ENCODE measurements at places on chromosomes 13 and 19.
A peak's percentile ranks its signal among the peaks of the same experiment; 100 is the strongest.

DNA sequence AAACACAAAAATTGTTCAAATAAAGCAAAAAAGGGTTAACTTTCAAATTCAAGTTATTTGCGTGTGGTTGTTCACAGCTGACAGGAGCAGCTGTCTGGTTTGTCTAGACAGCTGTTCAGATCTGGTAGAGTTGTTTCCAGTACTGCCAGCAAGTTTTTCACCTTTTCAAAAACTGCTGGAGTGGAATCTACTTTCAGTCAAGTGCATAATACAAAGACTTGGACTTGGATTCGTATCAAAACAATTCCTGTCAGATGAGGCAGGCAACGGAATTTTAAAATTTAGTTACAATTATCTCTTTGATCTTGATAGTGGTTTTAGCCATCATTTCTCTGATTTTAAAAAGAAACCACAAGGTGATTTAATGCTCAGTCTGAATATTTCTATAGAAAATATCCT lies 51.7 kb upstream of the EEF1AKMT1 start:
- DNase-seq: no peak

- no peak for DNase-seq
Measured at GRCh38 chr13:76331943-76332712, 554.1 kb downstream of the KCTD12 start.

GRCh38 chr19:23286477-23286876 lies 36.3 kb upstream of the ZNF724 start:
- peak; percentile 27 for DNase-seq

GRCh38 chr13:46996316-46997030 lies 99.6 kb upstream of the HTR2A start:
- DNase-seq: no peak

DNA sequence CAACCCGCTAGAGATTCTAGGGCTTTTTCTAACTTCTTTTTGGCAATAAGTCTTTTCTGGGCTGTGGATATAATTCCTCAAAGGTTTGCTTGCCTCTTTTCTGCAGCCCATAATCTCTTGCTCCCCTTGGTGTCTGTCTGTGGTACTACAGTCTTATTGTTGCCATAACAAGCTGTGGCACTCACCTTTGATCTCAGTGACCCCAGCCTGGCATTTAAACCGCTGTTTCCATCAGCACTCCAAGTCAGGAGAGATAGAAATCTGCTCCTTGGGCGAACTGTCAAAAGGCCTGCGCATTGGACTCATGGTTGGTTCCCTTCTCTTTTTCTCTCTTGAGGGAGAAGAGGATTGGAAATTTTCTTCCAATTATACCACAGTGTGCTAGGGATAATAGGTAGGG lies 14.5 kb upstream of the MPHOSPH8 start:
- DNase-seq: no peak

DNA sequence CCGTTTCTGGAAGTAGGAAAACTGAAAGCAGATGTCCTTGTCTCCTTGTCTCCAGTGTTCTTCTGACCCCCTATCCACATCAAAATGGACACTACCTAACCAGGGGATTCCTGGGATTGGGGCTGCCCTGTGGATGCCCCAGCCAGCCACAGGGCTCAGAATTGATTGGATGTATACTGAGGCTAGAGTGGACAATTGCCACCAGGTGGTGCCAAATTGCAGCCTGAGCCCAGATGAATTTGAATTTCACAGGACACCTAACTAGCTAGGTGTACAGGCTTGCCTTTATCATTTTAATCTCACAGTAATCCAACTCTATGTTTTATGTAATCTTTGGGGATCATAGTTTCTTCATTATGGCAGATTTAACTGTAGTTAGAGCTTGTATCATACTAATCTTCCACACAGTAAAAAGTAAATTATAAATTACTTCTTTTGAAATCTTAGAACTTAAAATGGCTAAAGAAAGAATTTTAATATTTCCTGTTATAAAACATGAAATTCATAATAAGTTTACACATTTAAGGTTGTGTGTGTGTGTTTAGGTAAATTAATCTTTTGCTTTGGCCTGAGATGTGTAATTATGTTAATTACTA lies 58.0 kb downstream of the PIBF1 start:
- DNase-seq: peak; percentile 35

GRCh38 chr13:97306645-97307044 lies 84.5 kb downstream of the MBNL2 start:
- no peak for DNase-seq

GRCh38 chr19:15249972-15250639 lies 17.9 kb upstream of the EPHX3 start:
- no peak for DNase-seq

- no peak for DNase-seq
Measured at GRCh38 chr19:38912600-38913514, 871 bp upstream of the CCER2 start.

DNA sequence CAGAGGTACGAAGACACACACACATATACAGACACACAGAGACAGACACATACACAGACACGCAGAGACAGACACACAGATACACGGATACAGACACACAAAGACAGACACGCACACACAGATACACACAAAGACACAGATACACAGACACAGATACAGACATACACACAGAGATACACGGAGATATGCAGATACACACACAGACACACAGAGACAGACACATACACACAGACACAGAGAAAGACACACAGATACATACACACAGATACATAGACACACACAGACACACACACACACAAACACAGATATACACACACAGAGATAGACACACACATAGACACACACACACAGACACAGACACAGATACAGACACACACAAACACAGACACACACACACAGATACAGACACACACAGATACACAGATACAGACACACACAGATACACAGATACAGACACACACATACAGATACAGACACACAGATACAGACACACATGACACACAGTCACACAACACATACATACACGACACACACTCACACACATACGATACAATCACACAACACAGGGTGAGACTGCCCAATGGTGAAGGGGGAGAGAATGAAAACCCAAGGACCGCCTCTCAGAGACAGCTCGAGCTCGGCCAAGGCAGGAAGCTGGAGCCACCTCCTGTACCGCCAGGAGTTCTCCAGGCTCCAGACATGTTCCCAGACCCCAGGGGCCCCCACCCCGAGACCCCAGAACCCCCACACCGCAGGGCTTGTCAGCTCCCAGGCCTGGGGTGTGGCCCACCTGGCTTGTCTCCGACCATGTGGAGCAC lies 8.8 kb upstream of the CCER2 start:
- DNase-seq: no peak

- no peak for DNase-seq
Measured at GRCh38 chr13:24036115-24036514, 124.4 kb upstream of the SPATA13 start.

GRCh38 chr13:114081761-114082681 lies 50.4 kb downstream of the RASA3 start:
- DNase-seq: no peak

- peak; percentile 29 for DNase-seq
Measured at GRCh38 chr13:34608331-34608730, 333.7 kb upstream of the NBEA start.

DNA sequence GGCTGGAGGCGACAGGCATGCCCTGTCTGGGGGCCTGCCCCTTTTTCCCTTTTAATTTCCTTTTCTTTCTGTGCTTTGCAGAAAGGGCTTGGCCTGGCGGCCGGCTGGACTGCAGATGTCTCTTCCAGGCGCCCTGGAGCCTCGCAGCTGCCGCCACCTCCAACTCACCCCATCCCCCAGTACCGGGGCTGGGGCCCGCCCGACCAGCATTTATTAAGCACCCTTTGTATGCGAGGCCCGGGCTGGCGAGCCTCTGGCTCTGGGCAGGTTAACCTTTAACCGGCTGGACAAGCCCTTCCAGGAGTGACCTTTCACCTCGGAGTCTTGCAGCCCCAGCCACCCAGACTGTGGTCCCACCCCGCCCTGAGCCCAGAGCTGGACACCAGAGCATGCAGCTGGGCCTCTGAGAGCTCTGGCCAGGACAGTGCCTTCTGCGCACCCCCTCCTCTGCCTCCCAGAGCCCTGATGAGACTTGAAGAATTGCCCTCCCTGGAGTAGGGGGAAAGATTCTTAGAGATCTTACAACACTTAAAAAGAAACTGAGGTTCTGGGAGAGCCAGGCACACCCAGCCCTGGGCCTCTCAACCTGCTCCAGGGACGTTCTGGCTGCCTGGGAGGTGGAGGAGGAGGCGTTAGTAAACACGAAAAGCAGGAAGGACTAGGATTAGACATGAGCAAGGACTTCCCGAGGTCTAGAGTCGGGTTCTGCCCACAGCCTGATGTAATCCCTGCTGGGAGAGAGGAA lies 1.1 kb upstream of the NR2F6 start:
- no peak for DNase-seq

GRCh38 chr13:34847766-34848165 lies 94.3 kb upstream of the NBEA start:
- DNase-seq: peak; percentile 18

DNA sequence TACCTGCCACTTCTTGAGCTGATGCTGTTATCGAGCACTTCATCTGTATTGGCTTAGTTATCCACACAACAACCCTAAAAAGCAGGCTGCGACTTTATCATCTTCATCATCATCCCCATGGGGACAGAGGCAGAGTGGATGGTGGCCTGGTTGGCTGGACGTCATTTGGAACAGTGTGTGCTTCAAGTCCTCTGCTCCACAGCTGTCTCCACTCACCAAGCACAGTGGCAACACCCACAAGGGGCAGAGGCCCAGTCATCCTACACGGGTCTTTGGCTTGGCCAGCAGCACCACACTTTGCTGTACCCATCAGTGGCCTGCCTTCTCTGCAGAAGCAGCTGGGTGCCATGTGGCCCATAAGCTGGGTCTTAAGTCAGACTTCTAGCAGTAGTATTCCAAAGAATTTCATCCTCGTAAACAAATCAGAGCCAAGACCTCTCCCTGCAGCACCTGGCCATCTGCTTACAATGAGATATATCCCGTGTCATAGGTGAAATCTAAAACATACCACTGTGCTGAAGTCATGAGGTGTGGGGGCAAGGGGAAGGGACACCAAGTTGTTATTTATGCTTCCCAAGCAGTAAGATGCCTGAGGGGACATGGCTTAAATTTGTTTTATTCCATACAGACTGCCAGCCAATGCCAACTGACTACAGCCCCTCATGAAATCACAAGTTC lies 47.9 kb upstream of the EPHX3 start:
- peak; percentile 86 for DNase-seq

DNA sequence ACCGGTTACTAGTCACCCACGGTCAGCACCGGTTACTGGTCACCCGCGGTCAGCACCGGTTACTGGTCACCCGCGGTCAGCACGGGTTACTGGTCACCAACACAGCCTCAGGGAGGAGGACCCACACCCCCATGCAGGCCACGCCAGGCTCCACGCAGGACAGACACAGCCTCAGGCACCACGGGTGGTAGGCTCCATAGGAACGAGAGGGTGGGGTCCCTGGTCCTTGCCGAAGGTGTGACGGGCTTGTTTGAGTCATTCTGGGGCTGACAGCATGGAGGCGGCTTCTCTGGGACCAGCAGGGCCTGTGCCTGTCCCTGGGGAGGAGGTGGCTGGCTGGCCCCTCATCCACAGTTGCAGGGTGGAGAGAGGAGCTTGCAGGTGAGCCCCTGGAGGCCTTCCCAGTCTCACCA lies 122.8 kb upstream of the SOX1 start:
- no peak for DNase-seq

DNA sequence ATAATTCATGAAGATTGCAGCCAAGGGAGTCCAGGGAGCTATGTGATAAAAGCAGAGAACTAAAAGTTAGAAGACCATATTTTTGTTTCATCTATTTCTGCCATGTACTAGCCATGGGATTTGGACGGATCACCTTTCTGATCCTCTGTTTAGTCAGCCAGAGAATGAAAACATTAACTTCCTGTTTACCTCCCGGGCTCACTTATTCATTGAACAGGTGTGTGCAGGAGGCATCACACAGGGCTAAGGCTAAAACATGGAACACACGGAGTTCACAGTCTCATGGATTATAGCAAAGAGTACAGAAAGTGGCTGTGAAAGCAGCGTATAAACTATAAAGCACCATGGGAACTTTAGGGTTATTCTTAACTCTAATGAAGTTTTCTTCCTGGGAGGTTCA lies 96.8 kb downstream of the GPR12 start:
- no peak for DNase-seq
